NCI-H446 treated with DMSO at 0.1 percent for 48 hours (cell line): ENCODE measurements at places on chromosomes 5 and 9.
A peak's percentile ranks its signal among the peaks of the same experiment; 100 is the strongest.

GRCh38 chr5:110338341-110339083 lies 388.0 kb downstream of the TMEM232 start:
- no peak for DNase-seq

- DNase-seq, result no peak
These were observed 798.8 kb downstream of the CDH9 start for GRCh38 chr5:26239588-26239987.

DNA sequence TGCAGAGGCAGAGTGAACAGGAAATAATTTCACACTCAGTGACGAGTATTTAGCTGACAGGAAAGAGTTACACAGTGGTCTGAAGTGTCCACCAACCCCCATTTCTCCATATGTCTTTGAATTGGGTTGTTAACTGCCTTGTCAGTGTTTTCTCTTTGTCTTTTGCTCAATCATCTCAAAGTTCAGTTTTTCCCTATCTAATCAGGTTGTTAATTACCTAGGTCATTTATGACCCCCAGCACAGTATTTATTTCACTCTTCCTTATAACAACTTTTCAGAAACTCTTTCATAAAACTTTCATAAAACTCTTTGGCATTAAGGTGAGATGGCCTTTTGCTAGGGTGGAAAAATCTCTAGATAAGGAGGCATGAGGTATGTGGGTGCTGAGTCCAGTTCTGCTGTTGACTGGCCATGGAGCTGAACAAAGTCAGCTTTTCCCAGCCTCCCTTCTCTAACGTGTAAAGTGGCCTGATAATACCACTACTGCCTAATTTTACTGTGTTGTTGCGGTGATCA lies 5.2 kb upstream of the ALDOB start:
- DNase-seq, result no peak

GRCh38 chr5:143782588-143783386 lies 29.2 kb upstream of the HMHB1 start:
- DNase-seq, result no peak

DNA sequence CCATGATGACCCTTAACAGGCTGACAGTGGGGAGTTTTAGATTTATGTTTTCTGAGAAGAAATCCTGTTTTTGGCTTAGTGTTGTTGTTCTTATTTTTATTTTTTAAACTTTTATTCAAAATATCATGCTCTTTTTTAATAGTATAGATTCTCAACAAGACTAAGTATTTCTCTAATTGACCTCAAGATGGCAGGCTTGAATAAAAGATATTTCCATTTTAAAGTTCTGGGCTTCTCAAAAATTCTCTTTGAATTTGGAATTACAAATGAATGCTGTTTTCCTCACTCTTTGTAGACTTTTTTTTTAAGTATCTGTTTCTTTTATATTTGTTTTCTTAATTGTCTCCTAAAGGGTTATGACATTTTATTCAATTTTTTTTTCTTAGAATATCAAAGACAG lies 50.0 kb upstream of the SH3GL2 start:
- DNase-seq, result peak; percentile 56

- DNase-seq, result no peak
These were observed 16.7 kb downstream of the DNM1 start for GRCh38 chr9:128219831-128220230.

- no peak for DNase-seq
These were observed 17.7 kb downstream of the NINJ1 start for GRCh38 chr9:93116072-93116961.

DNA sequence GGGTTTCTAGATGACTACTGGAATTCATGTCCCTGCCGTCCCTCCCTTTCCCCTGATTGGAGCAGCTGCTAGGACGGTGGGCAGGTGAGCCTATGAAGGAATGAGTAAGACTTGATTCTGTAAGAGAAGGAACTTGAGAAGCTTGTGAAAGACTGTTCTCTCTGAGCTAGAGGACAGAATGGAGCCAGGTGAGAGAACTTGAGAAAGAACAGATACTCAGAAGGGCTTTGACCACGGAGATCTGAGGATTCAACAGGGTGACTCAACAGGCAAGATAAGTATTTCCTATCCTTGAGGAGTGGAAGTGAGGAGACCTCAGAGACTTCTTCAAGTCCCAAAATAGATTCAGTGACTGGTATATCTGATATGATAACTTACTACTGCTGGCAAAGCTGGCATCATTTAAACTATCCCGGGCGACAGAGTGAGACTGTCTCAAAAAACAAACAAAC lies 41.9 kb downstream of the HSDL2 start:
- DNase-seq, result no peak

DNA sequence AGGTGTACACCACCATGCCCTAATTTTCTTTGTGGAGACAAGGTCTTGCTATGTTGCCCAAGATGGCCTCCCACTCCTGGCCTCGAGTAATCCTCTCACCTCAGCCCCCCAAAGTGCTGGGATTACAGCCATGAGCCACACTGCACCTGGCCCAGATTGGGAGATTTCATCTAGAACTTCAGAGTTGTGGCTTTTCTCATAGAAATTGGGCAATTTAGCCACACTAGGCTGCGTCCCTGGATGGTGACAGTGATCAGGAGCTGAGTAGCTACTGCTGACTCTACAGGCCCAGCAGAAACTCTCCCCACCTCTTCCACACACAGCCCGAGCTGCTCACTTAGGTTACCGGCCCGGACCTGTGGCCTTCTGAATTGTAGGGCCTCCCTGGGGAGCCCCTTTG lies 7.7 kb downstream of the PFN3 start:
- no peak for DNase-seq

GRCh38 chr5:10974850-10975249 lies 213.8 kb upstream of the DAP start:
- DNase-seq, result no peak

DNA sequence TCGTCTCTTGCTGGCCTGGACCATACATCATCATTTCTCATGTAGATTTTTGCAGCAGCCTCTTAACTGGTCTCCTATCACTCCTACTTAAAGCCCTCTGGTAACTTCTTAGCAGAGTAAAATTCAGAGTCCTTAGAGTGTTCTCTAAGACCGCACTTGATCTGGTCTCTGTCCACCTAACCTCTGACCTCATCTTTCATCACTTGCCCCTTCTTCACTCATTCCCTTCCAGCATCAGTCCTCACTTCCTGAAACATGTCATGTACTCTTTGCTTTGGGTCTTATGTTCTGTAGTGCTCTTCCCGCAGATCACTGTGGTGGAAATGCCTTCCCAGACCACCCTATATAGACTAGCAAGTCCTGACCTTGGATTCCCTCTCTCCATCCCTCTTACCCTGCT lies 9.8 kb downstream of the LARP1 start:
- no peak for DNase-seq

DNA sequence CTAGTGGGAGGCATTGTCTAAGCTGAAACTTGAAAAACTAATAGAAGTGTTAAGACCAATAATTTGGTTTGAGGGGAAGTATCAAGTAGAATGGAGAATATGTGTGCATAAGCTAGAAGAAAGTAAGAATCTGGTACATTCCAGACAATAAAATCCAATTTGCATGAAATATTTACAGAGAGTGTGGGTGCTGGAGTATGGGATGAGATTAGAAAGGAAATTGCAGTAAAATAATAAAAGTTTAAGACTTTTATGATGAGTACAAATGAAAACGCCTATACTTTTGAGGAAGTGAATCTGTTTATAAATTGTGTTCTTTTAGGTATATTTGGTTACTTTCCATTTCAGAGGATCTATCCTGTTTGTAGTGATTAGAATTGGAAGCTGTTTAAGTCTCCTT lies 165.4 kb upstream of the TNC start:
- DNase-seq, result no peak

GRCh38 chr5:94707359-94707758 lies 88.9 kb downstream of the SLF1 start:
- DNase-seq, result no peak

- no peak for DNase-seq
These were observed 59.6 kb downstream of the SLC1A1 start for GRCh38 chr9:4549751-4550295.

DNA sequence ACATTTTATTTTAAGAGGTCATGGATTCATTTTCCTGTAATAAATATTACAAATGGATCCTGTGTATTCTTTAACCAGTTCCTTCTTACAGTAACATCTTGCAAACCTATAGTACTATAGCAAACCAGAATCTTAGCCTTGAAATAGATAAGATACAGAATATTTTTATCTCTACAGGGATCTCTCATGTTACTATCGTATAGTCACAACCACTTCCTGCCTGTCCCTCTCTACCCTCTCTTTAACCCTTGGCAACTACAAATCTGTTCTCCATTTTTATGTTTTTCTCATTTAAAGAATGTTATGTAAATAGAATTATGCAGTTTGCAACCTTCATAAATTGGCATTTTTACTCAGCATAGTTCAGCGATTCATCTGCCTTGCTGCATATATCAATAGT lies 454.0 kb downstream of the DIRAS2 start:
- DNase-seq, result no peak

- no peak for DNase-seq
These were observed 4.9 kb downstream of the EDIL3 start for GRCh38 chr5:84379749-84380148.

DNA sequence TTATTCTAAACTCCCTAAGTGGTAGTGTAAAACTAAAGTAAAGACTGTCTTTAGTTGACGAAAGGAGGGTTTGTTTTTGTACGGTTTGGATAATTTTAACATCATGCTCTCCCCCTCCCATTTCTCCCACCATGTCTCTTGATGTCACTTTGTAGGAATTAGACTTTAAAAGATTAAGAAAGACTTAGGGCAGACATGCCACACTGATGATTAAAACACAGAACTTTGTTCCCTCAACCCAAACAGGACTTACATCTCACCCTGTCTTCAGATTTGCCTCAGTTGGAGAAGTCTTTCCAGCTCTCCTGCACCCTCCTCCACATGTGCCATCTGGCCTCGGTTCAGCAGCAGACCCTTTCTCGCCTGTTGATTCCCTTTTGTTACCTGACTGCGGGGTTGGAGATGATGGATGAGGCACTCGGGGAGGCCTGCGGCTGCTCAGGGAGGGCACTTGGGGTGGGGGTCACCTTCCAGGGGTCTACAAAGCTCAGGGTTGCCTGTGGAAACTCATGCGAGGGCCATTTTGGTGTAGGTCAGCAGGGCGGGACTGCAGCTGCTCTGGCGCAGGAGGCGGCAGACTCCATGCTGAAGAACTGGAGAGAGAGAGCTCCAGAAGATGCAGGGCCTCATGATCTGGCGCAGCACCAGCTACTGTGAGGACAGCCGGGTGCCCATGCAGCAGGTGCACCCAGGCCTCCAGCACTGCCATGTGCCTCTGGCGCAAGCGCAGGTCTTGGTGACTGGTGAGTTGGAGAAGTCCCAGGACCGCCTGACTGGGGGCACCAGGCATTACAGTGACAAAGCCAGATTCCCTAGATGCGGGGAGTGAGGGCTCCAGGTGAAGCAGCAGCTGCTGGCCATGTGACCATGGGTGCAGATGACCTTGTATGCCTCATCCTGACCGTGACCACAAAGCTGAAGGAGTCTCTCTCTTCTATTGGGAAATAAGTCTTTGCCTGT lies 24.5 kb upstream of the EXOC3 start:
- no peak for DNase-seq

DNA sequence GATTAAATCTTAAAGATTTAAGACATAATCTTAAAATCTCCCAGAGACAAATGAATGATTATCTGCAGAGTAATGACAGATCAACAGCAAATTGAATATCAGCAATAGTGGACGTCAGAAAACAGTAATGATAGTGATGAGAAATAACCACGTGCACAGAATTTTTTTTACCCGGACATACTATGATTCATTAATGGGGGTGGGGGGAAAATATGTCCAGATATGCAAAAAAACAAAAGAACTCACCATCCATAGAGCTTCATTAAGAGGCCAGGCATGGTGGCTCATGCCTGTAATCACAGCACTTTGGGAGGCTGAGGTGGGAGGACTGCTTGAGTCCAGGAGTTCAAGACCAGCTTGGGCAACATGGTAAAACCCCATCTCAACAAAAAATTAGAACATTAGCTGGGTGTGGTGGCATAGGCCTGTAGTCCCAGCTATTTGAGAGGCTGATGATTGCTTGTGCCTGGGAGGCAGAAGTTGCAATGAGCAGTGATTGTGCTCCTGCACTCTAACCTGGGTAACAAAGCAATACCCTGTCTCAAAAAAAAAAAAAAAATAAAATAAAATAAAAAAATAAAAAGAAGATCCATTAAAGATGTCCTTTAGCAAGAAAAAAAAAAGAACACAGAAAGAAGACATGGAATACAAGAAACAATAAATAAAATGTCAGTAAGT lies 30.9 kb upstream of the SHOC1 start:
- no peak for DNase-seq

DNA sequence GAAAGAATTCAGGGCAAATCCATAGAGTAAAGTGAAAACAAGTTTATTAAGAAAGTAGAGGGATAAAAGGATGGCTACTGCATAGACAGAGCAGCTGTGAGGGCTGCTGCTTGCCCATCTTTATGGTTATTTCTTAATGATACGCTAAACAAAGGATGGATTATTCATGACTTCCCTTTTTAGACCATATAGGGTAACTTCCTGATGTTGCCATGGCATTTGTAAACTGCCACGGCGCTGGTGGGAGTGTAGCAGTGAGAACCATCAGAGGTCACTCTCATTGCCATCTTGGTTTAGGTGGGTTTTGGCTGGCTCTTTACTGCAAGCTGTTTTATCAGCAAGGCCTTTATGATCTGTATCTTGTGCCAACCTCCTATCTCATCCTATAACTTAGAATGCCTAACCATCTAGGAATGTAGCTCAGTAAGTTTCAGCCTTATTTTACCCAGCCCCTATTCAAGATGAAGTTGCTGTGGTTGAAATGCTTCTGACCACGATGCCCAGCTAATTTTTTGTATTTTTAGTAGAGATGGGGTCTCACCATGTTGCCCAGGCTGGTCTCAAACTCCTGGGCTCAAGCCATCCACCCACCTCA lies 42.1 kb downstream of the RFK start:
- no peak for DNase-seq

GRCh38 chr5:133668458-133668857 lies 56.1 kb upstream of the FSTL4 start:
- no peak for DNase-seq

DNA sequence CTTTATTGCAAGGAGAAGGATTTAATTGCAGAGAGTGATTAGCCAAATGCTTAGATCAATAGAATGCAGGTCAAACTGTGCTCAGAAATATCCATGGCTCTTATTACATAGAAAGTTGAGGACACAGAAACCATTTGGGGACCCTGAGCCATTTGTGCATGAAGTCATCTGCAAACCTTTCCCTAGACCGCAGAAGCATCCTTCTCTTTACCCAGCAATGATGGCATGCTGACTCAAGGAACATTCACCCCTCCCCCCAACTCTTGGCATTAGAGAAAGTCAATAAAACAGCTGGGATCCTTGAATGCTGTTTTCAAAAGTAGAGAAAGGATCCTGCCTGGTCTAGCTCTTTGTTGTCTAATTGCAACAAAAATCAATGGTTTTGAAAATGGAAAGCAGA lies 73.5 kb downstream of the PPP2R2B start:
- no peak for DNase-seq
